GM19239 (cell line): ENCODE measurements at places on chromosomes 3 and 15.

- no peak for DNase-seq
These were observed 298.2 kb upstream of the SATB1 start for GRCh38 chr3:18723206-18723810.

DNA sequence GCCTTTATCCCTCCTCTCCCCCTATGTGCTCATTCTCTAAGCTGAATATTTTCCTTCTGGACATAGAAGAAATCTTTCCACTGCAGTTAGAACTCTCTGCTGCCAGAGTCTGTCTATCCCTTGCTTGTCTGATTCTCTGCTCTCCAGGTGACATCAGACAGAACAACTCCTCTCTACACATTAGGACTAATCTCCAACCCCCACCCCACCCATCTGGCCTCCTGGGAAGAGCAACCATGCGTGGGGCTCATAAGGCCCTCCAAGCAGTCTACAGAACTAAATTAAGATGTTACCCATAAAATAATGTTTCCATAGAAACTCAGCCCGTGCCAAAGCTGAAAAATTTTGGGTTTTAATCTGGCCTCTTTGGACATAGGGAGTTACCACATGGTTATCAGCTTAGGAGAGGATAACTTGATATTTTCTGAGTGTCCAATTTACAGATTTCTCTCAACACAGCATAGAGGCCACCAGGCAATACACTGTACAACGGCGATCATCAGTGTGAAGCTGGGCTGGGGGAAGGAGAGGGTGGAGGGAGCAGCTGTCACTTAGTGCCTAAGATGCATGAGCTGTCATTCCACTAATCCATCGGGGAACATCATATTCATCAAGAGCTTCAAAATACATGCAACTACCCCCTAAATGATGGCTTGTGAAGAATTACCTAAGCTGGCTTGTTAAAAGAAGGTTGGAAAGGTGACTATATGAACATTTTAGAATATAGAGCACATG, 199.4 kb downstream of the CLSTN2 start:
- no peak for DNase-seq

DNA sequence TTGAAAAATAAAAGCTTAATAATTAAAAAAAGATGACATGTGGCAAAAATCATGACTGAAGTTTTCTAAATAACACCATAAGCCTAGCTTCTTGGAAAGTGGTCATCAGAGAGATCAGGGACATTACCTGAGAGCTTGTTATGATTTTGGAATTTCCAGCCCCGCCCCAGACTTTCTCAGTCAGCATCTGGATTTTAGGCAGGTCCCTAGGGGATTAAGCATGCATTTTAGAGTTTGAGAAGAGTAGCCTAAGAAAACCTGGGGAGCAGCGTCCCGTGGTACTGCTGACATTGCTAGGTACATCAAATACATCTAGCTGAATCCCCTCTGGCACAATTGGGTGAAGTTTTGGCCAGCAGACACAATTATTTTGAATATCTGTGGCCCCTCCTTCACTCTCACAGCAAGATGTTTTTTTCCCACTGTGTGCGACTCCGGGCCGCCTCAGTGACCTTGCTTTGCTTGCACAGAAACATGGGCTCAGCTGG, 58.7 kb upstream of the MEF2A start:
- DNase-seq: no peak

DNA sequence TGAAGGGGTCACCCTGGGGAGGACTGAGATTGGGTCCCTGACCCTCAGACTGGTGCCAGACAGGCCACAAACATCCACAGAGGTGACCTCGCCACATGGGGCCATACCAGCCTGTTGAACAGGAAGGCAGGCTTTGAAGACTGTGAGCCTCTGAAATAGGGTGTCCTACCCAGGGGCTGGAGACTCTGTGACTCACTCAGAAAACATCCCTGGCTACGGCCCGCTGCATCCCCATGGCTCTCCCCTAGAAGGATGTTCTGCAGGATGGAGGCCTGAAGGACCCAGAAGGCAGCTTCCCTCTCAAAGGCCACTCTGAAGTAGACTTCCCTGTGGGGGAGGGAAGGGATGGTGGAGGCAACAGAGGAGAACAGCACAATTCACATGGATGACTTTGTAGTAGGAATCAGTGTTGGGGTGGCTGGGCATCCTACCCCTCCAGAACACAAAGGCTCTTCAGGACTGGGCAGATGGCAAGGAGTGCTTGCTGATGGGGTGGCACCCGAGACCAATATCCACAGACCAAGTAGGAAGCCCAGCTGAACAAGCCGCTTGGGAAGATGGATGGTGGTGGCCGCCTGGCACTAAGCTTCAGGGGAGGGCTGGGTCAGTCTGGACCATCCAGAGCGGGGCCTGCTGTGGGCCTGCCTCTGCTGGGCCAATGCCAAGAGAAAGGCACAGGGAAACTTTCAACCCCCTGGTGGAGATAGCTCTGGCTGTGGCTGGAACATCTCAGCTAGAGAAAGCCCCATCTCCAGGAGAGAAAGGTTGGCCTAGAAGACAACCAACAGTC, 37.6 kb upstream of the DUSP7 start:
- no peak for DNase-seq

- DNase-seq: no peak
These were observed 130.3 kb downstream of the LIPC start for GRCh38 chr15:58562135-58562534.

GRCh38 chr15:98751767-98752166, 103.4 kb downstream of the IGF1R start:
- no peak for DNase-seq

GRCh38 chr15:85778107-85778776, 16.5 kb downstream of the KLHL25 start:
- no peak for DNase-seq

DNA sequence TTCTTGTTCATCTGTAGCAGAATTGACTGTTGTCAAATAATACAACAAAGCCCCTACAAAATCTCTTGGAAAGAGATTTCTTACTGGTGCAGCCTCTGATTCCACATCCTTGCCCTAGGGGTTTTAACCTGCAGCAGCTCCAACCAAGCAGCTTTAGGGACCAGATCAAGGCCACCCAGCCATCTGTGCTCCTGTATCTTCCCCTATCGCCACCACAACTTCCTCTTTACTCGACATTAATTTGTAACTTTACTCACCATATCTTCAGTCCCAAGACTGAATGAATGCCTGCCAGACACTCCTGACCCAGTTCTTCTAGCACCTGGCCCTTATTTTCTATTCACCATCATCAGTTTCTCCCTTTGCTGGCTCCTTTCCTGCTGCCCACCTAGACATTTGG, 156.6 kb upstream of the IL12A start:
- peak; percentile 36 for DNase-seq

- DNase-seq: no peak
These were observed 150.0 kb downstream of the CLSTN2 start for GRCh38 chr3:140085001-140085400.

GRCh38 chr15:25674913-25675312, 188.2 kb downstream of the ATP10A start:
- no peak for DNase-seq

DNA sequence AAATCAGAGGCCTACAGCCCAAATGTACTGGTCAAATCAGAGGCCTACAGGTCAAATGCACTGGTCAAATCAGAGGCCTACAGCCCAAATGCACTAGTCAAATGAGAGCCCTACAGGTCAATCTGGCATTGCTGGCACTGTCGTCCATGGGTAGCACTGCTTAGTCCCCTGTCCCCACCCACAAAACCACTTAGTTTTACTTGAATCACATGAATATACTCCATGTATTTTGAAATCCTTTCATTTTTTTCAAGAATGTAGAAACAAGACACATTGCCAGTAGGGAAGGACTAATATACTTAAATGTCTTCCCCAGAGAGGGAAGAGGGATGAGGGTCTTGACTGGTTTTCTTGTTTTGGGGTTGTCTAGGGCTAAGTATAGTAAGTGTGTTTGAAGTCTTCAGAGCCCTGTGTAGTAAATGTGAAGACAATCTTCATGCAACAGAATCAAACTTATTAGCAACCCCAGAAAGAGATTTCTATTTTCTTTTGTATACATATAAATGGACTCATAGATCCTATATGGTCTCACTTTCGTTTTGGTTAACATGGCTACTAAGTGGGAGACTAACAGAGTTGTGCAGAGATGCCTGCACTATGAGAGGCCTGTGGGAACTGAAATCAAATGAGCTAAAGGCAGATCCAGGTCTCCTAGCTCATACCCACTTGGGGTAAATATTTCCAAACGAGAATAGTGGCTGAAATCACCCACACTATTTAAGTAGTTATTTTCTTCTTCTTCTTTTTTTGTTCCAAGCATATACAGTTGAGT, 38.3 kb upstream of the DCUN1D1 start:
- no peak for DNase-seq

- peak; percentile 4 for DNase-seq
These were observed 106.0 kb downstream of the MEX3B start for GRCh38 chr15:81939604-81940440.

GRCh38 chr3:162865466-162865865, 1368.9 kb downstream of the OTOL1 start:
- no peak for DNase-seq

DNA sequence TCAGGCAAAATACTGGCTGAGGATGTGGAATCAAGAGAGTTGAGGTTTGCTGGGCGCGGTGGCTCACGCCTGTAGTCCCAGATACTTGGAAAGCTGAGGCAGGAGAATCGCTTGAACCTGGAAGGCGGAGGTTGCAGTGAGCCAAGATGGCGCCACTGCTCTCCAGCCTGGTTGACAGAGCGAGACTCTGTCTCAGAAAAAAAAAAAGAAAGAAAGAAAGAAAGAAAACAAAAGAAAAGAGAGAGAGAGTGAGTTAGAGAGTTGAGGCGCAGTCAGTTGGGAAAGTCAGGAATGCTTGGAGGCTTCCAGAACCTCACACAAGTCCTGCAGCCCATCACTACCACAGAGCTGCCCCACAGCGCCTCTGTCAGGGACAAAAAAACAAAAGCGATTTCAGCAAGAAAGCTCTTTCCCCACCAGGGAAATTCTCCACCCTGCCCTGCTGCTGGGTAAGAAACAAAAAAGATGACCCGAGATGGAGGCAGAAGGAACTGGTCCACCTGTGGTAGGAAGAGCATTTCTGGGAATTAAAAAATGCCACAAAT, 13.8 kb downstream of the HDC start:
- DNase-seq: no peak
